Stimulated activated memory B cell treated with anti-CD40 and anti-IgM and Interleukin-4, amounts not matched to agents 10 μg/mL and 1 μg/mL and 100 μg/mL, for 72 hours (primary cell): ENCODE measurements at places on chromosomes 7 and 10.

GRCh38 chr7:1725199-1725690 is 55.2 kb downstream of the ELFN1 start:
- ATAC-seq: no peak

GRCh38 chr10:110387983-110388686 is 83.4 kb upstream of the SMNDC1 start:
- peak; percentile 73 for ATAC-seq

GRCh38 chr7:24979470-24979862 is 512 bp downstream of the OSBPL3 start:
- peak; percentile 68 for ATAC-seq

DNA sequence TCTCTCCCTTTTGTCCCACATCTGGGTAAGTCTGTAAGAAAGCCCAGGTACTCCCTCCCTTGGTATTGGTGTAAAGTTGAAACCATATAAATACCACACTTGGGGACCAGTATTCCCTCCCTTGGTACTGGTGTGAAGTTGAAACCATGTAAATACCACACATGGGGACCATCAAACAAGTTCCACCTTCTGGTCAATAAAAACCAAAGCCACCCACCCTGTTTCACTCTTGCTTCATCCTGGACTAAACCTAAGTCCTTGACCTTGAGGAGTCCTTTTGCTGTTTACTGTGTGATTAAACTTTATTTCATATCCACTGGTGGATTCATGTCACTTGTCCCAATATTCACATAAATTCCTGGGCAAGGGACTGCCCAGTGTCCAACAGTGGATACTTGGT is 8.4 kb downstream of the P4HA1 start:
- no peak for ATAC-seq

DNA sequence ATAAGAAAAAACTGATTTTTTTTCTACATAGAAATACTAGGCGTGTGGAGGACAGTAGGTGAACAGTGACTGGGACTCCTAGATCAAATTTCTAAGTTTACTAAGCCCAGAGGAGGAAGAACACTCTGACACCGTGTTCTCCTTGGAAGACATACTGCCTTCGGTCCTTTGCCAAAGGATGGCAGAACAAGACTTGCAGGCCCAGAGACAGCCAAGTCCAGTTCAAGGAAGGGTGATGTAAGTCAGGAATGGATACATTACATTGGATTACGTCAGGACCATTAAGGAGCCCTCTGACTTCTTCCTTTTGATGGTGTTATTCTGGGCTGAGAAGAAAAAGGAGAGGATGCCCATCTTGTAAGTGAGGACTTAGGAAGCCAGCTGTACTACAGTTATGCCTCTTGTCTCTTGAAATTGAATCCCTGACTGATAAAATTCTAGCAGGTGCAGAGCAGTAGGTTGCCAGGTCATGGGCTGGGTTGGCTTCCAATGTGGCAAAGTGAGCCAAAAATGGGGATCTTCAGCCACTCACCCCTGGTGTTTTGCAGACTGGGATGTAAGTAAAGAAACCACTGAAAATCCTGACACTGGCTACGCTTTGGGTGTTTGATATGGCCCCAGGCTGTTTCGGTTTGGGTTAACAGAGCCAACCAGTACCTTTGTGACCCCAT is 45.1 kb downstream of the RELN start:
- ATAC-seq: no peak

GRCh38 chr7:158051776-158052175 is 535.8 kb downstream of the PTPRN2 start:
- no peak for ATAC-seq

GRCh38 chr10:58050575-58050974 is 217.1 kb downstream of the IPMK start:
- ATAC-seq: peak; percentile 41

DNA sequence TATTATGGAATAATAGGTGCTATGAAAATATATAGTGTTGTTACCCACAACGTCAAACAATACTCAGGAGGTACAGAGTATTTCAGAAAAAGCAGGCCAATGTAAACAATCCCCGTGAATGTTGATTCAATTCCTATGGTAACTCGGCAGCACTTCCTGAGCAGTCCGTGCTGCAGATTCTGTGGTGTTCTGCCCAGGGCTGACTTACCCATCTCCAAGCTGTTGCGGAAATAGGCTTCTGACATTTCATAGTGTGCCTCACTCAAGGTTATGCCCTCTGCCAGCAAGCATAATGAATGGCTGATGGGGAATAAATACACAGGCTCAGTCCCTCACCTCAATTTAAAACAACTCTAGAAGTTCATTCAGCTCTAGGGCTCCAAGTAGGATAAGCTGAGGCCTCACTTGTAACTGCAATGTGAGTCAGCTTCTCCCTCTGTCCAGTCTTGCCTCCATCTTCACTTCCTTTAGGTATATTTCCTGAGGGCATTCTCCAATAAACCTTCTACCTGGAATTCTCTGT is 177.6 kb downstream of the GNAI1 start:
- no peak for ATAC-seq

GRCh38 chr7:36155811-36156361 is 2.8 kb downstream of the EEPD1 start:
- no peak for ATAC-seq

GRCh38 chr10:68954904-68955303 is 1.1 kb upstream of the DDX21 start:
- ATAC-seq: no peak

- no peak for ATAC-seq
These were observed 683 bp upstream of the ENTPD7 start for GRCh38 chr10:99658622-99659030.
